ENCODE measurements at places on chromosomes 13 and 19.
A peak's percentile ranks its signal among the peaks of the same experiment; 100 is the strongest.

DNA sequence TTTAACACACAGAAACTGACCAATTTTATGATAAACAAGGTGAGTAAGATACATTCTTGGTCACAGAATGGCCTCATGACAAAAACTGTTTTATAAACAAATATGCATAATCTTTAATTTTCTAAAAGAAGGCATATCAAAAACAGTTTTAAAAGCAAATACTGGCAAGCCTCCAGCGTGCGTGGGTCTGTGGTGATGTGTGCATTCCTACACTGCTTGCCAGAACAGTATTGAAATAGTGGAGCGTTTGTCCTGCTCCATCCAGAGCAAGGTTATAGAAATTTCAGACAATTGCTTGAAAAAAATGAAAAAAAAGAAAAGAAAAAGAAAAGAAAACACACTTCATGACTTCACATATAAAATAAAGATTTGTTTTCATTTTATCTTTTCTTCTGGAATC is 140.9 kb downstream of the MZT1 start:
- DNase-seq = no peak

DNA sequence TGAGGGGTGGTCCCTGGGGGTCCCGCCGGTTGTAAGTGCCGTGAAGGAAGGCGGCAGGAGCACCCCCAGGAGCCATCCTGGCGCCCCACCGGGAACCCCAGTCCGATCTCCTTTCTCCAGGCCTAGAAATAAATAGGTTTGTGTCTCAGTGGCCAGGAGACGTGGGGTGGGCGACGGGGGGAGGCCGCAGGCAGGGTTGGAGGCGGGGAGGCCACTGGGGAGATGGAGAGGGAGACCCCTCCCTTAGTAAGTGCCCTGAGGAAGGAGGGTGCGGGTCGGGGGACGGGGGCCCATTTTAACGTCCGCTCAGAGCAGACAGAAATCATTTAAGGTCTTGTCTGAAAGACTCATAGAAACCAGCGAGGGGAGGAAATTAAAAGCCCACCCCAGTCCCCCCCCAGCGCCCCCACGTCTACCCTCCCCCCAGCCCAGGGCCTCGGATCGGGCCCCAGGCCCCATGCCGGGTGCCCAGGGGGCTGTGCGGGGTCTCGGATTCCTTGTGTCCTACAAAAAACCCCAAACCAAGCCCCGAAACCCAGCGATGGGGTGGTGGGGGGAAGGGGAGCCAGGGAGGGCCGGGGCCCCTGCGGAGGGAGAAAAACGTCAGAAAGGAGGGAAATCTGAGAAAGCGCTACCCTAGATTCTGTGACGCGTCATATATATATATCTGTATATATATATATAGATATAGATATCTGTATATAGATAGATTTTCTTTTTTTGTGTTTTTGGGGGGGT is 19.6 kb downstream of the ZBTB7A start:
- no peak for DNase-seq

- DNase-seq = no peak
These were observed 133.2 kb downstream of the LMO7 start for GRCh38 chr13:75769141-75769905.

GRCh38 chr13:104943331-104943730 is 1592.1 kb downstream of the EFNB2 start:
- DNase-seq = no peak

DNA sequence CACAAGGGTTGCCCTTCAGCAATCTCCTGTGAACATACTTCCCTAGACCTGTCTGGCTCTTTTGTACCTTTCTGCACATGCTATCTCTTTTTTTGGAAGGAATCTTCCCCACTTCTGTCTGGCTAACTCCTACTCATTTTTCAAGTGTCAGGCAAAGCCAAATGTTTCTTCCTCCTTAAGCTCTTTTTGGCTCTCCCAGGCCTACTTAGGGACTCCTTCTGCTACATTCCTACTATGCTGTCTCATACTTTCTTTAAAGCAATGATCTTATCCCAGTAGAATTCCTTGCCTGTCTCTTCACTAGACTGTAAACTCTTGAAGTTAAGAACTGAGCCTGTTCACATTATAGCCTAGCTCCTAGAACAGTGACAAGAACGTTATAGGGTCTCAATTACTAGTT is 114.9 kb upstream of the WASF3 start:
- DNase-seq = no peak

DNA sequence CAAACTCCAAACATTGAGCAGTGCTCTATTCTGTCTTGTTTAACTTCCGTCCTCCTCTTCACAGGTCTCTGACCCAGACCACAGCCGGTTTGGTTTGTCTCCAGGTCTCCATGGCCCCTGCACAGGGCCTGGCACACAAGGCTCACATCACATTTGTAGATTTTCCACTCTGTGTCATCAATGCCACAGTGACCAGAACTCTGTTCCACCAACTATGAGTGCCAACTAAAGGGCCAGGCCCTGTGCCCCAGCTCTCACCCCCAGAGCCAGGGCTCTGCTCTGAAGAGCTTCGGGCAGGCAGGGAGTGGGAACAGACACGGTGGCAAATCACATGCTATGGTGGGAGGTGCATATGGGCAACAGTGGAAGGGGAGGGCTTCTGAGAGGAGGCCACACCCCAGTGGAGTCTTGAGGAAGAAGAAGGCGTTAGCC is 16.0 kb downstream of the SMG9 start:
- DNase-seq = peak; percentile 37

- DNase-seq = no peak
These were observed 8.0 kb downstream of the MAP2K2 start for GRCh38 chr19:4115818-4116385.

DNA sequence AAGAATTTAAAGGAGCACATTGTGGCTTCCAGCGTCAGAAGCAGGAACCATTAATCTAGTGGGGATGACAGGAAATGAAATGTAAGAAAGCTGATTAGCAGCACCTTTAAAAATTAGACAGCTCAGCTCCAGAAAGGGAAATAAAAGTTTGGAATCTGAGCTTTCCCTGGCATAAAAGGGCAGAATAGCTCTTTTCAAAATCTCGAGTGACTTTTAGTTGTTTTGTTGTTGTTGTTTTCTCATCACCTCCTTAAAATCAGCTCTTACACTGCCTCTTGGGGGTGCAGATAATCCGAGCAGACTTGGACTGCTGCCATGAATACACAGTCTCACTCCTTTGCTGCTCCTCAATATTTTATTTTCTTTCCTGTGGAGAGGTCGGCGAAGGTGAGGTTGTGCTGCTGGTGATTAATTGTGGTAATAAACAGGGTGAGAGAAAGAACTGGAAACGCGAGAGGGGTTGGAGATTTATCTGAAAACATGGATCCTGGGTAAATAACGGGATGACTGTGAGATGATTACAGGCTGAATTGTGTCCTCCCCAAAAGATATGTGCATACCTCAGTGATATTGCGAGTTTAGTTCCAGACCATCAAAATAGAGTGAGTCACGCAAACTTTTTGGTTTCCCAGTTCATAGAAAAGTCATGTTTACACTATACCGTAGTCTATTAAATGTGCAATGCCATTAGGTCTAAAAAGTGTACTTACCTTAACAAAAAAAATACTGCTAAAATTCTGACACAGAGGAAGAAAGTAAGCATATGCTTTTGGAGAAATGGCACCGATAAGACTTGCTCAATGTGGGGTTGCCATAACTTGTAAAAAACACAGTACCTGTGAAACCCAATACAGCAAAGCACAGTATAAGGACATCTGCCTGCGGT is 787.7 kb downstream of the UQCRFS1 start:
- DNase-seq = no peak

GRCh38 chr13:99057310-99057975 is 79.6 kb upstream of the DOCK9 start:
- DNase-seq = no peak

GRCh38 chr19:42394751-42395150 is 4.7 kb upstream of the CNFN start:
- no peak for DNase-seq

- DNase-seq = no peak
These were observed 148.9 kb downstream of the GPC6 start for GRCh38 chr13:93375491-93375890.

GRCh38 chr13:29143847-29144246 is 323.7 kb downstream of the MTUS2 start:
- DNase-seq = no peak

DNA sequence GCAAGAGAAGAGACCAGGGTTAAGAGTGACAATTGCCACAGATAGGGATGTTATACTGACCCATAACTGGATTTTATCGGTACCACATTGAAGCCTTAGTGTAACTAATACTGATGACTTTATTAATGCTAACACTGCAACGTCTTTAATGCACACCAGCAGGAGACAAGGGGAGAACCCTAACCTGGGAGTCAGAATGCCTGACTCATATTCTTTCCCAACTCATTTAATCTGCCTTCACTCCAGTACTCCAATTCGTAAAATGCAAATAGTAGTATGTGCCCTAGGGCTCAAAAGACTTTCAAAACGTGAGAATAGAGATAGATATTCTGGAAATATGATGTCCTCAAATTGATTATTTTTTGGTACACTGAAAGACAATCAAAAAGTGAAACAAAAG is 62.4 kb downstream of the GPC6 start:
- no peak for DNase-seq

Measured in CD4-positive, CD25-positive, alpha-beta regulatory T cell (primary cell).